ENCODE measurements at places on chromosomes 4 and X. TPM values are rescaled to one million over a fixed set of nuclear protein-coding genes. Genes with fewer than 3 reads are reported as not detected.

CT45A1 gene
- polyA plus RNA-seq: not detected

SPANXN4 gene
- not detected for polyA plus RNA-seq

EGFL6 gene
- 0.02 TPM for polyA plus RNA-seq

GRCh38 chrX:136587532-136587931 is 55.5 kb downstream of the VGLL1 start:
- DNase-seq: no peak

DNA sequence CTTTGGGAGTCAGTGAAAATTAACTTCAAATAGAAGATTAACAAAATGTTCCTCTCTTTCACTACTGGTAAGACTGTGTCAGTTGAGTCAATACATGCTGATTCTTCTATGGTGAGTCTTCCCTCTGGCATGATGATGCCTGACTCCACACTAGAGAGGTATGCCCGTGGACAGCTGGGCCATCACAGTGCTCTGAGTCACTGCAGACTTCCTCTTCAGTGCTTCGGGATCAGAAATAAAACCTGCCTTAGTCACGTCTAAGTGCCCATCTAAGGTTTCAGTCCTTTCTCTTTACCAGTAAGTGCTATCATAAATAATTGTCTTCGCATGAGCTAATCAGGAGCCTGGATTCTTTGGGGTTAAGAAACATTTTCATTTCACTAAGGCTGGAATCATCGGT is 1.6 kb upstream of the ASB5 start:
- no peak for DNase-seq

- DNase-seq: no peak
Observed at GRCh38 chr4:34512616-34513015, 1731.7 kb downstream of the ARAP2 start.

DNA sequence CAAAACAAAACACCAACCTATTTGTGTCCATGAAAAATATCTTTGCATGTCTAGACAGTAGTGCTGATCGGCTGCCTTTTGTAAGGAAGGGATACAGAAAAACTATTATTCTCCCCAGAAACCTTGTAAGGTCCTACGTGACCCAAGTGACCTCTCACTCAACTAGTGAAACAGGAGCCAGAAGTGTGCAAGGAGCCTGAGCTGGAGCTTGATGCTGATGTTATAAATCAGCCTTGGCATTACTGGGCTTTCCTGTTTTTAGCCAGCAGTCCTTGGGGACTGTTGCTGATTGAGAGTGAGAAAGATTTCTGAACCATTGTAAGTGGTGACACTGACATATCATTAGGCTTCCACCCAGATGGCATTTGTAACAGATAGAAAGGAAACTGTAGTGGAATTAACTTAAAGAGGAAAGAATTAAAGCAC is 100.8 kb upstream of the LIMCH1 start:
- DNase-seq: no peak

- DNase-seq: no peak
Observed at GRCh38 chr4:108272561-108272960, 103.8 kb upstream of the LEF1 start.

DNA sequence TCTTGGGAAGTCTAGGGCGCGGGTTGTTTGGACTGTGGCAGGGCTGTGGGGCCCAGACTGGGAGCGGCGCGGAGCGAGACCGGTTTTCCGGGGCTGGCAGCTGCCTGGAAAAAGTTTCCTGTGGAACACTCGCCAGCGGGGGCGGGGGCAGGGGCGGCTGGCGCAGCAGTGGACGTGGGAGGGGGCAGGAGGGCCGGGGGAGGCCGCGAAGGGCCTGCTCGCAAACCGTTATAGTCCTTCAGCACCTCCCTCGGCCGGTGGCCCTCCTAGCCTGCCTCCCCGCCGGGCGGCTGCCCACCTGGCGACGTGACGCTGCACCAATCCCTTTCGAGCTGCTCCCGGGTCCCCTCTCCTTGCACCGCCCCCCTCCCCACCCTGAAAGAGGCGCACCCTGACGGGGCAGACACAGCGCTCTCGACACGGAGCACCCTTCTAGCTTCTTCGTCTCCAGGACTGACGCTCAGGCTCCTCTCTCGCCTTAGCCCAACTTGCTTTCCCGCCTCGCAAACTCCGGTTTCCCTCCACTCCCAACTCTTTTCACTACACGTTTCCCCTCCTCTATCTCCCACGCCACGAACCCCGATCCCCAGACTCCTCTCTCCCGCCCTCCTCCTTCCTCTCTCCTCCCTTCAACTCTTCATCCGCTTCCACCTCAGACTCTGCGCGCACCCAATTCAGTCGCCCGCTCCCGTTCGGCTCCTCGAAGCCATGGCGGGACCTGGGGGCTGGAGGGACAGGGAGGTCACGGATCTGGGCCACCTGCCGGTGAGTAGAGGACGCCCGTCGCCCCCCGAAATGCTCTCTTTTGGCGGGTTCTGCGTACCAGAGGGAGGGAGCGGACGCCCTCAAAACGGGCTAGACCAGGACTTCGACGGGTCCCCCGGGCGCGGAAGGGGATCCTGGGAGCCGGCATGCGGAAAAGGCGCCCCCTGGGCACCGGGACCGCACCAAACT is at the start of gene NRK:
Gene NRK (plus strand): TSS at position 402 of the 954 bp plus-strand sequence. CDS start 307 bp downstream, at position 709.
- DNase-seq: no peak

- no peak for DNase-seq
Observed at GRCh38 chr4:184447664-184448063, 26.7 kb downstream of the IRF2 start.

GRCh38 chr4:82090717-82091116 is 283.1 kb downstream of the HNRNPD start:
- no peak for DNase-seq

DNA sequence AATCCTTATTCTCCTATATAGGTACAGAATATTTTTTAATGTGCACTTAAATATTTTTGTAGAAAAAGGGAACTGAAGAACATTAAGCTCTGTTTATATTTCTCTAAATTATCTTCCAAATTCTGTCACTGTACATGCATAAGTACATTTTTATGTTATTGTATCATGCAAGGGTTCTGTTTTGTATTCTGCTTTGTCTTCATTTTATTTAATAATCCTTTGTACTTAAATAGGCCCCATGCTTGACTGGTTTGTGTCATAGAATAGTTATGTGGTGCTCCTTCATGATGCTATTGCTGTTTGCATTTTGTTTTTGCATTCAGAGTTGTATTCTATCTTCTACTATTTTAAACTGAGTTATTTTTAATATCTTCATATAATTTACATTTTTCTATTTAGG is 111.9 kb upstream of the EDNRA start:
- no peak for DNase-seq

GRCh38 chrX:42241421-42241820 is 318.1 kb upstream of the CASK start:
- DNase-seq: no peak

DNA sequence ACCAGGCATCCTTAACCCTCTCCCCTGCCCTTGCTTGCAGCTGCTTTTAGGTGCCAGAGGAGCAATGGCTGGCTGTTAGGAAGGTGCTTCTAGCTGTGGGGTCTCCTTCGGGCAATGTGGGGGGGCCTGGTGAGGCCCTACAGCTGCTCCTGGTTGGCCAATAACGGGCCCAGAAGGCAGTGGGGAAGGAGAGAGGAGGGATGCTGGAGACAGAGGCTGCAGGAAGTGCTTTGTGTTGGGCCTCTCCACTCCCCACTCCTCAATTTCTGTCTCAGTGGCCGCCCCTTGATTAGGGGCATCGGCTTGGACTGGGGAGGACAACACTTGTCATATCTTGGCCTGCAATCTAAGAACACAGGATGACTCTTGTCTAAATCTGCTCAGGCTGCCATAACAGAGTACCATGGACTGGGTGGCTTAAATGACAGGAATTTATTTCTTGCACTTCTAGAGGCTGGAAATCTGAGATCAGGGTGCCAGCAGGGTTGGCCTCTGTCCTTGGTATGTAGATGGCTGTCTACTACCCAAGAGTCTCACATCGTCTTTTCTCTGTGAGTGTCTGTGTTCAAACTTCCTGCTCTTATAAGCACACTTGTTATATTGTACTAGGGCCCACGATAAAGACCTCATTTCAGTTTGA is 374.3 kb downstream of the MID1IP1 start:
- no peak for DNase-seq

Data from pancreas (tissue), 10 donors.